ENCODE measurements at places on chromosomes 2 and 18.
A peak's percentile ranks its signal among the peaks of the same experiment; 100 is the strongest.

DNA sequence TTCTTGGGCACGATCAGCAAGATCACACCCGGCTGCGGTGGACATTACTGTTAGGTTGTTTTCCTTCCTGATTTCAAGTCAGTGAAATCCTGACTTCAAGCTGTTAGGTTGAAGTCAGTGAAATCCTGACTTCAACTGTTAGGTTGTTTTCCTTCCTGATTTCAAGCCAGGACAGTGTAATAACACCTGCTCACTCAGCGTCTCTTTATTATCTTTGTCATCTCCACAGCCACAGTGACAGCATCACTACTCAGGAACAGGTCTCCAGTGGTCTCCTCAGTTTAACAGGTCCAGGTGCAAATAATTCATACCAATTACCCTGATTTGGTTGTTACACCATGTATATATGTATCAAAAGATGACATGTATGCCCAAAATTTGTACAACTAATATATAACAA, 208.1 kb upstream of the REG3G start:
- DNase-seq = no peak

- DNase-seq = no peak
Measured at GRCh38 chr2:216119146-216119545, 10.0 kb downstream of the XRCC5 start.

DNA sequence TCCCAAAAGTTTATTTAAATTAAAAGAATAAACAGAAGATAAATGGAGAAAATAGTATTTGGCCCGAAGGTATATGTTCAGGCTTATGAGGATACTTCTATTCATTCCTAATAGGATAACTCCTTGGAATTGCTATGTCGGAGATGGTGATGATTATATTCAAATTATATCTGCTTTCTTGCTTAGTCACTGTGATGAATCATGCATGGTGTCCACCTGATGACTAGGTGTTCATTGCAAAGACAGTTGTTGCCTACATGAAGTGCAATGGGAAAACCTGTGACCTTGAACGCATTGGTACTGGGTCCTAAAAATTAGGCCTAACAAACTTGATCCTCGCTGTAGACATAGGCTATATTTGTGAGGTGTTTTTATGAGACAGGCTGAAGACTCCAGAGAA, 617.3 kb upstream of the ZEB2 start:
- no peak for DNase-seq

GRCh38 chr2:186256540-186256939, 229.5 kb upstream of the ZC3H15 start:
- peak; percentile 15 for DNase-seq

- DNase-seq = no peak
Measured at GRCh38 chr18:76447258-76447890, 47.7 kb downstream of the ZNF516 start.

DNA sequence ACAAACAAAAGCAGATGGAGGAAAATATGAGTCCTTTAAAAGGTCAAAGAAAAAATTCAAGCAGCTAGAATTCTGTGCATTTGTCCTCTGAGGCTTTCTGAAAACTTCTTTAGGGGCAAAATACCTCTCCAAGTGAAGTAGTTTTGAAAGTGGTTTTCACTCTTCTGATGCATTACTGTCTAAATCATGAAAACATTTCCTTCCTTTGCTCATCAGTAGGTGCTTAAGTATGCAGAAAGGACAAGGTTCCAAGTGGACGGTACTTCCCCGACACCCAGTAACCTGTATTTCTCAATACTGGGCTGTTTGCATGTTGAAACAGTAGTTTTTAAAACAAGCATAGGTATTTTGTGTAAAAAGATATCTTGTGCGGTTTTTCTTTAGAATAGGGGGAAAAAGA, 189.1 kb upstream of the ERBB4 start:
- no peak for DNase-seq

DNA sequence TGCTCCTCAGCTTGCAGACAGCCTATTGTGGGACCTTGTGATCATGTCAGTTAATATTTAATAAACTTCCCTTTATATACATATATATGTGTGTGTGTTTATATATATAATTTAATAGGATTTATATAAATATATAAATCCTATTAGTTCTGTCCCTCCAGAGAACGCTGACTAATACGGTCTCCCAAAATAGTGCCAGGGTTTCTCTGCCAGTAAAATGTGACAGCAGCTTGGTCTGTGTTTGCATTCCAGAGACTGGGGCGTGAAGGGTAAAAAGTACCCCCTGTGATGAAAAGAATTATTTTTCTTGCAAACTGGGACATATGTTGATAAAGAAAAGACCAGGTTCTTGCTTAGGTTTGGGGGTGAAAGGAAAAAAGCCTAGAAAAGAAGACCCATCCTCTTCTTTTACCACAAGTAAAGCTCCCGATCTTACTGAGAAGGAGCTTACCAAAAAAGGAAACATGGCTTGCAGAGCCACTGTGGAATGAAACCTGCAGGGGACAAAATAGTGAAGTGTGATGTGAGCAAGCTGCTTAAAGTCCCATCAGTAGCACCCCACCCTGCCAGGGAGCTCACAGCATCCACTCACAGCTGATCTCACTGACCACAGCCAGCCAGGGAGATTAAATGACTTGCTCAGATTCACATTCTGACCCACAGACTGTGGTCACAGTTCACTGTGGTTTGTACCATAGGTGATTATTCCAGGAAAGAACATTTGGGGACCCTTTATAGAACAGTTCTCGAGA, 110.9 kb upstream of the RMP24 start:
- DNase-seq = no peak

GRCh38 chr18:60982928-60983327, 350.3 kb upstream of the CDH20 start:
- no peak for DNase-seq

DNA sequence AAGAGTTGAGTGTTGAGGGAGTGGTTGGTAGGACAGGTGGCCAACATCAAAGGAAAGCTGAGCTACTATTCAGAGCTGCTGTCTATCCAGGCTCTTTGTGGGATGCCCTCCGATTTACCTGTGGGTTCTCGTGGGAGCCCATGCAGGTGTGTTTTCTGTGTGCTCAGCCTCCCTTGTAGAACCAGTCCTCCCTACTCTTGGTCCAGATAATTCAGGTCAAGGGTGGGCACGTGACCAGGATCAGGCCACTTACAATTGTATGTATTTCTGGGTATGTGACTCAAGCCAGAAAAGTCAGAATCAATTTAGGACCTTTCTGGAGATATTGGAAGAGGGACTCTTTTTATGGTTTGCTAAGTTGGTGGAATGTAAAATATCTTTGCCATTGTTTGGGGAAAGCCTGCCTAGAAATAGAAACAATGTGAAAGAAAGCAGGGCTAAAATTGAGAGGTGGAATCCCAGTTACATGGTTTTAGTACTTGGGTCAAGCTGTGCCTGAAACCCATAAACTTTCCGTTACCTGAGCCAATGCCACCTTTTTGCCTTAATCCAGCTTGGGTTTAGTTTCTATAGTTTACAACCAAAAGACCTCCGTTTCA, 93.2 kb downstream of the PDCL3 start:
- no peak for DNase-seq

GRCh38 chr2:144233733-144234541, 286.0 kb downstream of the ZEB2 start:
- DNase-seq = no peak
